HFFc6 (cell line): ENCODE measurements at places on chromosomes 12 and 14.

GRCh38 chr12:93530358-93530757, 42.1 kb upstream of the SOCS2 start:
- H3K4me3 ChIP-seq: no peak overlapping the region
- H3K36me3 ChIP-seq: no peaks in the 10 kb centered on the region
- no peak overlapping the region for H3K27ac ChIP-seq

- no peak overlapping the region for H3K27ac ChIP-seq
- H3K4me1 ChIP-seq: no peaks in the 10 kb centered on the region
- H3K27me3 ChIP-seq: peaks cover 1% of the 10 kb centered on the region; the same call in 1 of the 2 replicates
- H3K36me3 ChIP-seq: no peaks in the 10 kb centered on the region
- H3K4me3 ChIP-seq: no peak overlapping the region
- DNase-seq: no peak
Measured at GRCh38 chr14:33103489-33103888, 164.8 kb downstream of the NPAS3 start.

DNA sequence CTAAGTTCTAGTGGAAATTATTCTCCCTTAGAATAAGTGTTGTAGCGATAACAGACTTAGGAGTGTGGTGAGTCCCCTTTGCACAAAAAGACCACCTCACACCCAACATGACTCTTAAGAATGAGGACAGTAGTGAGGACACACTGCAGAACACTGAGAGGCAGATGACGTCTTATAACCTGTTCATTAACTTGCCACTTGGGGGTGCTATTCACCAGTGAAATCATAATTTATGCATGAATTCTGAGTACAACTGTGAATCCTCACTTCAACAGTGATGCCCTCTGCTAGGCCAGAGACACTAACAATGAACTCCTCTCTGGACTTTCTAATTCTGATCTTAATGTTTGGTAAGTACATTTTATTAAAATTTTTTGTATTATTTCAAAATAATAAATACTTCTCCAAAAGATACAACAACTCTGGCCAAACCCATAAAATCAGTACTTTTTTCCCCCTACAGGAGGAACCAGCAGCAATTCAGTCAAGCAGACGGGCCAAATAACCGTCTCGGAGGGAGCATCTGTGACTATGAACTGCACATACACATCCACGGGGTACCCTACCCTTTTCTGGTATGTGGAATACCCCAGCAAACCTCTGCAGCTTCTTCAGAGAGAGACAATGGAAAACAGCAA, 274.7 kb downstream of the DAD1 start:
- DNase-seq: peak; percentile 47
- H3K27me3 ChIP-seq: peaks cover 10% of the 10 kb centered on the region
- H3K27ac ChIP-seq: no peak overlapping the region
- no peaks in the 10 kb centered on the region for H3K4me1 ChIP-seq
- no peak overlapping the region for H3K4me3 ChIP-seq
- H3K36me3 ChIP-seq: no peaks in the 10 kb centered on the region

DNA sequence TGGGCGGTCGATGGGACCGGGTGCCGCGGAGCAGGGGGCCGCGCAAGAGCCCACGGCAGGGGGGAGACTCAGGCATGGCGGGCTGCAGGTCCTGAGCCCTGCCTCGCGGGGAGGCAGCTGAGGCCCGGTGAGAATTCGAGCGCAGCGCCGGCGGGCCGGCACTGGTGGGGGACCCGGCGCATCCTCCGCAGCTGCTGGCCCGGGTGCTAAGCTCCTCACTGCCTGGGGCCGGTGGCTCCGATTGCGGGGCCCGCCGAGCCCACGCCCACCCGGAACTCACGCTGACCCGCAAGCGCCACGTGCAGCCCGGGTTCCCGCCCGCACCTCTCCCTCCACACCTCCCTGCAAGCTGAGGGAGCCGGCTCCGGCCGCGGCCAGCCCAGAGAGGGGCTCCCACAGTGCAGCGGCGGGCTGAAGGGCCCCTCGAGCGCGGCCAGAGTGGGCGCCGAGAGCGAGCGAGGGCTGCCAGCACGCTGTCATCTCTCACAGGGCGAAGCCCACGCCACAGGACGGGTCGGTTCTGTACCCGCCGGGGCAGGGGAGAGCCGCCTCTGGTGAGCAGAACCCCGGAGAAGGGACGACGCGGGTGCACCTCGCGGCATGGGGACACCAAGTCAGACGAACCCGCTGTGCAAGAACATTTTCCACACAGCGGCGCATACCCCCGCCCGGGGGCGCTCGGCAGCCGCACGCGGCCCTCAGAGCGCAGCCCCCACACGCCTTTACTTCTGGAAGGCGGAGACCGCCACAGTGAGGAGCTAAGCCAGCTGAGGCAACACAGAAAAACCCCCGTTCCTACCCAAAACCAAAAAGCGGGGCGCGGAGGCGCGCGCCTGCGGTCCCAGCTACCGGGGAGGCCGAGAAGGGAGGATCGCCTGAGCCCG, 1.2 kb upstream of the SIVA1 start:
- no peak for DNase-seq
- H3K27ac ChIP-seq: no peak overlapping the region; the same call in 1 of the 2 replicates
- no peaks in the 10 kb centered on the region; the same call in none of the 2 replicates for H3K27me3 ChIP-seq
- H3K4me1 ChIP-seq: peaks cover 49% of the 10 kb centered on the region
- H3K36me3 ChIP-seq: peaks cover 7% of the 10 kb centered on the region; the same call in 1 of the 2 replicates
- H3K4me3 ChIP-seq: peak overlapping the region; percentile 100

DNA sequence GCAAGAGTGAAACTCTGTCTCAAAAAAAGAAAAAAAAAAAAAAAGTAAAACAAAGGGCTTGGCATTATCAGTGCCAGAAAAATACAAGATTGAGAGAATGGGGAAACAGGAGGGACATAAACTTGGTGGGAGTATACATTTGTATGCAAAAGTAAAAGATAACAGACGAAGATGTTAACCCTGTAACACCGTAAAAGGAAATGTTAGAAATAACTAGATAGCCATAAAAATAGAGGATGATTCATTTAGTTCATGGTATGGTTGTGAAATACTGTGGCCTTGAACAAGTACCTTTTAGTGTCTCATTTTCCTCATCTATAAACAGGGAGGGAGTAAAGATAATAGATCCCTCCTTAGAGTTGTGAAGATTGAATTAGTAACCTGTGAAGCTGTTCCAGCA, 33.3 kb downstream of the ATP2A2 start:
- H3K36me3 ChIP-seq: peaks cover 46% of the 10 kb centered on the region; the same call in 1 of the 2 replicates
- H3K27me3 ChIP-seq: peaks cover 3% of the 10 kb centered on the region
- peak; percentile 80 for DNase-seq
- H3K27ac ChIP-seq: peak overlapping the region; percentile 94

DNA sequence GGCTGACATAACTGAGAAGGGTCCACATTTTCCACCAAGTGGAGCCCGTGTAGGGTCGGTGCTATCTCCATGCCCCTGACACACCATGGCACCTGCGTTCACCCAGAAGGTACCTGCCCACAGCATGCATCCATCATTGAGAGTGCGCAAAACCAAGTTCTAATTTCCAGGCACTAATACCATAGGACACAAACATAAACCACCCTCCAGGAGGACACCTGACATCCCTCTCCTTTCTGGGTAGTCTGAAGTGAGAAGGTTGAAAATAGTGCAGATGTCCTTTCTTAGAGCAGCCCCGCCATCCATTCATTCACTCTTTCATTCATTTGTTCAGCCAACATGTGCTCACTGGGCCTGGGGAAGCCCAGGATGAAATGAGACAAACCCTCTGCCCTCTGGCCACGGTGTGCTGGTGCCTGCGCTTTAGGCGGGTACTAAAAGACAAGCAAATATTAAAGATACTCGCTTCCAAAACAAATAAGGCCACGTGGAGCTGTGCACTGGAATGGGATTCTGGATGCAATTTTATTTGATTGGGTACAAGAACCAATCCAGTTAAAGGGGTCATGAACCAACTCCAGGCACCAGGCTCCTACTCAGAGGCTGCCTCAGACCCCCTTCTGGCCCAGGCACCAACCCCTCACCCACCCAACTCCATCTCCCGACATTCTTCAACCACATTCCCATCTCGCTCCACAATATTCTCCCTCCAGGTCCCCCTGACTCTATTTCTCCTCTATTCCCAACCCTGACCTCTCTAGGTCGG, 1.2 kb downstream of the TTC7B start:
- DNase-seq: no peak
- peaks cover 4% of the 10 kb centered on the region for H3K27me3 ChIP-seq
- peak overlapping the region; percentile 39 for H3K27ac ChIP-seq
- H3K4me1 ChIP-seq: peaks cover 10% of the 10 kb centered on the region
- H3K36me3 ChIP-seq: no peaks in the 10 kb centered on the region
- peak overlapping the region; percentile 87 for H3K4me3 ChIP-seq

DNA sequence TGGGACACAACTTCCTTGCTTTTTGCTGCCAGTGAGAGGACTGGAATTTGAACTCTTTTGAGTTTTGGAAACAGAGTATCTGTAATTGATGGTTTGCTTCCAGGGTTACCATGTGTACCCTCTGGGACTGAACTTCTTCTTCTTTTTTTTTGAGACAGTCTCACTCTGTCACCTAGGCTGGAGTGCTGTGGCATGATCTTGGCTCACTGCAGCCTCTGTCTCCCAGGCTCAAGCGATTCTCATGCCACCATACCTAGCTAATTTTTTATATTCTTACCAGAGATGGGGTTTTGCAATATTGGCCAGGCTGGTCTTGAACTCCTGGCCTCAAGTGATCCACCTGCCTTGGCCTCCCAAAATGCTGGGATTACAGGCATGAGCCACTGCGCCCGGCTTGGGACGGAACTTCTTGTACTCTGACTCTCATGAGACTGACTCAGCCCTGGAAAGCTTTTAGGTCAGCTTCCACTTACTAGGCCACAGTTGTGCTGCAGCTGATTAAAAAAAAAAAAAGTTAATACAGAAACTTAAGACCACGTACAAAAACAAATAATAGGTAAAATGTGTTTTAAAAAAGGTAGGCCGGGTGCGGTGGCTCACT, 15.8 kb downstream of the SEL1L start:
- peaks cover 23% of the 10 kb centered on the region for H3K36me3 ChIP-seq
- peak overlapping the region; percentile 51 for H3K4me3 ChIP-seq
- peak overlapping the region; percentile 76 for H3K27ac ChIP-seq
- H3K27me3 ChIP-seq: no peaks in the 10 kb centered on the region
- peak; percentile 12 for DNase-seq
- peaks cover 29% of the 10 kb centered on the region for H3K4me1 ChIP-seq
